HTR-8/SVneo (cell line): ENCODE measurements at places on chromosomes 2 and 18.

DNA sequence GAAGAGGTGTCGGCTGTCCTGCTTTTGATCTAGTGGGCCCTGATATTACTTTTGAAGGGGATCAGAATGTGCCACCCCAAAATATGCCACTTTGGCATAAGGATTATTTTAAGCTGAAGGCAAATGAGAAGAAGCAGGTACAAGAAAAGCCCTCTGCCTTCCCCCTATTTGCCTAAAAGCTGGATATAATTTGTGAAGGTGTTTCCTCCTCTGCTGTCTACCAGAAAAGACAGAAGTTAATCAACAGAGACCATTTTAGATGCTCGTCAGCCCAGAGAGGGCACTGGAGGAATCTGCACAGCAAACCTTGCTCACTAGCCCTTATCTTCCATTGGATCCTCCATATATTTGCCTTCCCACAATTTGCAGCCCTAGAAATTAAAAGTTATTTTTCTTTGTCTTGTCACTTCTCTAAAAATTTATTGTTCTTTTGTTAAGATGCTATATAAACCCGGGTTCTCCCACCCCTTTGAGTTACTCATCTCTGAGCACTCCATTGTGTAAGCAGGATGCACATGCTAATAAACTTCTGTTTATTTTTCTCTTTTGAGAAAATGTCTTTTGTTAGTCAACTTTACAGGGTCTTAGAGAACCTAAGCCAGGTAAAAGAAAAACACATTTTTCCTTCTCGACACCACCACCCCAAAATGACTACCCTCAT is 163.2 kb upstream of the SLC1A4 start:
- no peak for DNase-seq

DNA sequence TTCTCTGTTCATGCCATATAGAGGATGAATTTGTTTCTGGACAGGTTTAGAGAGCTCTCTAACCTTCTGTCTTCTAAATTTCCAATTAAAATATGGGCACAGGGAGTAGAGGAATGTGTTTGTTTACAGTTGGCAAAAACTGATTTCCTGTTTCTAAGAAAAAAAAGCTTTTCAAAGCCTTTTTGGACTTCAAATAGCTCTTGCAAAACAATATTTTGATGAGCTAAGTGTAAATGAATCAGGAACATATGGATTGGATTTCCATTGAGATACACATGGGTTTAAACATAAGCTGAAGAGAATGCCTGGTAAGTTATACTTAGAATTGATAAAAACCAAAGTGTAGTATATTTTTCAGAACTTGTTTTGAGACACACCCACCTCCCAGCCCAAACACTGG is 677.5 kb downstream of the NYAP2 start:
- DNase-seq, result no peak

DNA sequence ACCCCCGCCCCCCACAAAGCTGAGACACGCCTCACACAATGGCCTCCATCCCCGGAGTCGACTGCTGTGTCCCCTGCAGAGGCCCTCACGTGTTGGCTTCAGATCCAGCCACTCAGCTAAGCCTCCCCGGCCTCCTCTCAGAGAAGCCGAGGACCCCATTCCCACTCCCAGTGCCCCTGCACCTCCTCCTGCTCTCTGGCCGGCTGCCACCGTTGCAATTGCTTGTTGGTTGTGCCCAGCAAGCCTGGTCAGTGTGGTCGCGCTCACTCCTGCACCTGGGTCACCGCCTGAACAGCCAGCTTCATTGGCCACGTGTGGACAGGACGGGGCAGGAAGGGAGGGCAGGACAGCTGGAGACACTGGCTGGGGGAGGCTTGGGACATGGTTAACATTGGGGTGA is 191.5 kb upstream of the SALL3 start:
- DNase-seq, result no peak

DNA sequence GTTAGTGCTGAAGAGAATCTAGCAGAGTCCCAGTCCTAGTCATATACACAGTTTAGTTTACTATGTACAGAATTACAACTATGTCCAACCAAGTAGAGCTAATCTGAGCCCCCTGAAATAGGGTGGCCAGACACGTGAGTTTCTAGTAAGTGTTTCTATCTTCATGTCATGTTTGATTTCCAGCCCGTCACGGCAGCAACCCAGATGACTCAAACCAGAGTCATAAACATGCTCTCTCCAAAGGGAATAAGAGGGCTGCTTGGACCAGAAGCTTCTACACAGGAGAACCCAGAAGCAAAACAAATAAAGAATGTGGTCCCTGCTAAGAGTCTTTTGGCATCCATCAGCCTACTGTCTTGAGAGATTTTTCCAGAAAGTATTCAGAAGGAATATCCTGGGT is 64.9 kb upstream of the WIPF1 start:
- no peak for DNase-seq

DNA sequence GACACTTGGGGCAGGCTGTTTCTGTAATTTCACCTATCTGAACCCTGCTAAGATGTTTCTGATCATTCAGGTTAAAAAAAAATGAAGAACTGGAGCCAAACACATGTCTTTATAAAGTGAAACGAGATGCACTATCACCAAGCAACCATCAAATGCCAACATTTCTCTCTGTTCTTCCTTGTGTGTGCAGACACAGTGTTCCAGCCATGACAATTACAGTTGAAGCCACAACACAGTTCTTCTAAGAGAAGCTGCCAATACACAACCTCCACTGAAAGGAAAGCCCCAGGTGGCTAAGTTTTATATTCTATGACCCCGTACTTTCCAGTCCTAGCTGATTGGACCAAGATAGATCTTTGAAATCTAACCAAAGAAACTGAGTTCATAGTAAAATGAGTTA is 181.8 kb downstream of the RAD51AP2 start:
- no peak for DNase-seq

DNA sequence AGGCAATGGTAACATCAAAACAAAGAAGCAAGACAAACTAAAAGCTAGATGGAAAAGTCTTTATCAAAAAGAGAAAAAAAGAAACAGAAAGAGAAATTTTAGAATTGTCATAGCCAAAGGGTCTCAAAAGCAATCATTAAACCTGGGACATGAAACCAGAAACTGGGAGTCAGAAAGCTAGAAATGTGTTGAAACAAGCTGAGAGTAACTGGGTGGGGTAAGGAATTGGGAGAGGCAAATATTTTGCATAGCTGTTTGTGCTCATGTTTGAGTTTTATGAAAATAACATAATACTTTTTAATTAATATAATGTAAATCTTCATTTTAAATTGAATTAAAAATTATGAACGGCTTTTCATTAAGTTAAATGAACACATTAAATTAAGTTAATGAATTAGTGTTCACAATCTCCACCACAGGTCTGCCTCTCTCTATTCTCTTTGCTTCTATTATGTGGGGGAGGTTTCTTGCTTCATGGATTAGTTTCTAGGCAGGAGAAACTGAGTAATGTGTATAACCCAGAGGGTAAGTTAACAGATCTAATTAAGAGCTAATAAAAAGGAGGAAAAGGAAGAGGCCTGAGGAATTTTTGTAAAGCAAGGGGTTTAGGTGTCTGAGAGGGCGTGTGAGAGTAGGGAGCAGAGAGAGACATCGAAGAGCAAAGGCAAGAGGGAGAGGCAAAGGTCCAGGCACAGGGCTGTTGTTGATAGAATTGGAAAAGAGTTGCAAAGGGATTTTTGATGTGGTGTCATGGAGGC is 20.0 kb upstream of the SERPINB2 start:
- no peak for DNase-seq
